ENCODE measurements at places on chromosomes 4 and X.

- DNase-seq: no peak
These were observed 3.2 kb upstream of the AREG start for GRCh38 chr4:74441744-74442143.

DNA sequence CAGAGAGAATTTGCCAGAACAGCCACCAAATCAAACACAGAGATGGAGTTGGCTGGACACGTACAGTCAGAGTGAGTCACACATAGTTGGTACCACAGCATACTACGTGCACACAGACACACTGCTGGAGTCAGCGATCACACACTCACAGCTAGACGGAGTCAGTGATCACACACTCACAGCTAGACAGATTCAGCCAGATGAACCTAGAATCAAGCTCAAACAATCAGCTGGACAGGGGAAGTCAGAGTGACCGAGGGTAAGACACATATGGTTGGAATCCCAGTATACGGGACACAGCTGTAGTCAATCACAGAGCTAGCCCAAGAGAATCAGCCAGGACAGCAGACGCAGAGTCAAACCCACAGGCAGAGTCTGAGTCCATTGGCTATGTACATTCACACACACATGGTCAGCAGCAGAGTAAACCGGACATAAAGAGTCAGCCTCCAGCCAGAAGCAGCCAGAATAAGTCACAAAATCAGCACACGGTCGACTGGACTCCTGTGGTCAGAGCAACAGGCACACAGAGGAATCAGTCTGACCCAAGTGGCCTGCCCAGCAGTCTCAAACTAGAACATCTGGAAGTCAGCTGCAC, 4.6 kb downstream of the SLC38A5 start:
- no peak for DNase-seq

- DNase-seq: no peak
These were observed 8.1 kb upstream of the HCCS start for GRCh38 chrX:11103006-11103405.

- no peak for DNase-seq
These were observed 109.0 kb downstream of the SHOX start for GRCh38 chrX:739611-740010.
